ENCODE measurements at places on chromosomes 7 and 10. TPM values are rescaled to one million over a fixed set of nuclear protein-coding genes. Genes with fewer than 3 reads are reported as not detected.

- DNase-seq, result peak; percentile 67
Measured at GRCh38 chr7:50679218-50680007, 103.3 kb downstream of the GRB10 start.

DNA sequence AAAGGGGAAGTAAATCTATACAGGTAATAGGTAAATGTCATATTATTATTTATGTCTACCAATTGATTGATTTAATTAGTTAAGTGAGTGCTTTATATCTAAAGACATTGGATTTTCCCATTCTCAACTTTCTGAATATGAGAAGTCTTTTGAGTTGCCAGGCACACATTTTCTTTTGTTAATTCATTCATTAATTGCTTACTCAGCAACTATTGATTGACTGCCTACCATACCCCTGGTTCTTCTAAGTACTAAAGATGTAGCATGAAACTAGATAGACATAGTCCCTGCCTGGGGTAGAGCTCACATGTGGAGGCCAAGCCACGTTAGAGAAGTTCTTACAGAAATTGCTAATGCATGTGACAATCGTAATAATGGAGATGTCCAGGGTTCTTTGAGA lies 253.1 kb upstream of the LYZL1 start:
- no peak for DNase-seq

- no peak for DNase-seq
Measured at GRCh38 chr10:24202181-24202570, 6.8 kb upstream of the KIAA1217 start.

DNA sequence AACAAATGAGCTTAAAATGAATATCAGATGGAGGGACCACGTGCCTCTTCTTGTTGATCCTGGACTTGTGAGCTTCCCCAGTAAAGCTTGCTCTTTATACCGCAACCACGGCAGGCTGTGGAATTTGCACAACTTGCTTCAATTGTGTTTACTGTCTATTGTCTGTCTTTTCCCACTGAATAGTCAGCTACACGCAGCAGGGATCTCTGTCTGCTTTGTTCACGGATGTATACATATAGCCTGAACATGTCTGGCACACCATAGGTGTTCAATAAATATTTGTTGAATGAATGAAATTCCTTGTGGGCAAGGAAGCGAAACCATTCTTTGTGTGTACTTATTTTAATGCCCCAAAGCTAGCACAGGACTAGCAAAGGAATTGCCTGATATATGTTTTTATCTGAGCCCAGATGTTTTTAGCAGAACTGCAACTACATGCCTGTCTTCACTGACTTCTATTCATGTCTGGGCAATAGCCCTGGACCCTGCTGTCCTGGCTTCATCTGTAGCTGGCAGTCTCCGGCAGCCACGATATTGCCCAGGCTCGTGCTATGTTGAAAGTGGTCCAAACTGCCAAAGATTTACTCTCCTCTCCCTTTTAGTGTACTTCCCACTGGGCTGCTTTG lies 29.9 kb upstream of the IFRD1 start:
- no peak for DNase-seq

DNA sequence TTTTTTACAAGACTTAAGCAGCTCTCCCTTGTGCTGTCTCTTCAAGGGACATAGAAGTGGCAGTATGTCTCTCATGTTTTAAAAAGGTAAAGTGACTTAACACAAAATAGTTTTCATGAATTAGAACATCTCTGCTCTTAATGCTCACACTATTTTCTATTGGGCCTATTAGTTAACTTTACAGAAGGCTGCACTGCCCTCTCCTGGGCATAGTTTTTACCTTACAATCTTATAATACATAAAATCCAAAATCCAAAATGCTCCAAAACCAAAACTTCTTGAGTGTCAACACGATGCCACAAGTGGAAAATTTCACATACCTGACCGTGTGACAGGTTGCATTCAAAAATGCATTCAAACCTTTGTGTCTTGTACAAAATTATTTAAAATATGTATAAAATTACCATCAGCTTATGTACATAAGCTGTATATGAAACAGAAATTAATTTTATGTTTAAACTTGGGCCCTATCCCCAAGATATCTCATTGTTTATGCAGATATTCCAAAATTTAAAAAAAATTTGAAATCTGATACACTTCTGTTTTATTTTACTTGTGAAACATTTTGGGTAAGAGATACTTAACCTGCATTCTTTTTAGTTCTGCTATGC lies 25.8 kb downstream of the TES start:
- DNase-seq, result peak; percentile 23

- DNase-seq, result no peak
Measured at GRCh38 chr7:98091061-98091460, 15.6 kb upstream of the LMTK2 start.

DNA sequence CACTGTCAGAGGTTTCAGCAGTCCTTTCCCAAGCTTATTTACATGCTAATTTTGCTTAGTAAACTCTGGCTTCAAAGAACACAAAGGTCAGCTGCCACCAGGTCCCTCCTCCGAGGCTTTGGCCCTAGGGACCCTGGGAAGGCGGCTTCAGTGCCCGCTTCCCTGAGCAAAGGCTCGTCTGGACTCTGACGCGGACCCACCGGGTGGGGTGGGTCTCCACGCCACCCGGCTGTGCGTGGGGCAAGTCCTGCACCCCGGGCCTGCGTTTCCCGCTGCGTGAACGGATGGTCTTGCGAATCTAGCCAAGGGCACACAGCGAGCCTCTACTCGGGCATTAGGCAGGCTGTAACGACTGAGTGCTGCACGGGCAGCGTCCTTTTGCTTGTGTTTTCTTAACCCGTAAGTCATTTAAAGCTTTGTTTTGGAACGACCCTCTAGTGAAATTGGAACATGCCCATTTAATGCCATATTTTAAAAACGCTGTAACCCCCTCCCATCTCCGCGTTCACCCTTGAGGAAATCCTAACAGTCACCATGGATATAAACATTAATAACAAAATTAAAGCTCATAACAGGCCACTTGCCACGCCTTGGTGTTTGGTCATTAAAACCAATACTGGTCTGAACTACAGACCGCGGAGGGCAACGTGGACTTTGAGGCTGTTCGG lies 828 bp downstream of the BNIP3 start:
- peak; percentile 24 for DNase-seq

- DNase-seq, result no peak
Measured at GRCh38 chr7:80207501-80207900, 72.9 kb downstream of the GNAI1 start.

- no peak for DNase-seq
Measured at GRCh38 chr7:39810204-39810642, 139.8 kb upstream of the CDK13 start.

DNA sequence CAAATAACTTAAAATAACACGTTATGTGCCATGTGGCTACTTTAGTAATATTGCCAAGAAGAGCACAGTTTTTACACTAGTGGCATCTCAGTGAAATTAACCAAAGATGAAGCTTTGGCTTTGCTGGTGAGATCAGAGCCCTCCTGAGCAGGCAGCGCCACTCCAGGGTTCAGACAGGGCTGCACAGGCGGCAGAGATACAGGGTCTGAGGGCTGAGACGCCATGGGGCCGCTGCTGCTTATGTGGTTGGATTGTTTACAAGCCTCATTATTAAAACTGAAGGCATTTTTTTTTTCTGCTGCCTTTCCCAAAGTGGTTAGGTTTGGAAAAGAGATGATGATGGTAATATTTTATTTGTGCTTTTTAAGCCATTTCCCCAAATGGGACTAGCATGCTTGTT lies 68.8 kb upstream of the DNAJB6 start:
- no peak for DNase-seq

The DMBT1 gene
- not detected for total RNA-seq

The LAMB4 gene
- not detected for total RNA-seq

The CRYGN gene
- not detected for total RNA-seq

The MYPN gene
- 0.06 TPM for total RNA-seq

The IL6 gene
- not detected for total RNA-seq

The WDFY4 gene
- not detected for total RNA-seq

The PPIF gene
- 58.4 TPM for total RNA-seq

The NUTM2E gene
- total RNA-seq, result not detected

The CALML5 gene
- total RNA-seq, result not detected

The OPN4 gene
- total RNA-seq, result not detected

The MSS51 gene
- total RNA-seq, result 0.86 TPM

Measured in G401 (cell line).